ENCODE measurements at places on chromosomes 1 and 21. TPM values are rescaled to one million over a fixed set of nuclear protein-coding genes. Genes with fewer than 3 reads are reported as not detected.

ALX3 gene
- not detected for total RNA-seq

BRDT gene
- total RNA-seq: not detected

FCAMR gene
- total RNA-seq: not detected

KNCN gene
- total RNA-seq: not detected

LCE1D gene
- not detected for total RNA-seq

GNL2 gene
- 50.8 TPM for total RNA-seq

XKR8 gene
- 2.5 TPM for total RNA-seq

CCDC27 gene
- not detected for total RNA-seq

NBPF4 gene
- total RNA-seq: not detected

KRTAP12-2 gene
- not detected for total RNA-seq

FOXO6 gene
- total RNA-seq: not detected

CR1L gene
- not detected for total RNA-seq

TCEA3 gene
- 0.27 TPM for total RNA-seq

GJA9 gene
- not detected for total RNA-seq

CTSK gene
- total RNA-seq: 2.7 TPM

MCOLN2 gene
- 7.6 TPM for total RNA-seq

TCHH gene
- total RNA-seq: 0.03 TPM

CYP4A11 gene
- total RNA-seq: not detected

PCBP3 gene
- 24.2 TPM for total RNA-seq

CD48 gene
- not detected for total RNA-seq

AK4 gene
- total RNA-seq: 43.1 TPM

LAX1 gene
- not detected for total RNA-seq

SEMA6C gene
- 1.2 TPM for total RNA-seq

FAM110D gene
- not detected for total RNA-seq

UROD gene
- 89.2 TPM for total RNA-seq

TGFB2 gene
- total RNA-seq: 46.5 TPM

S100A2 gene
- total RNA-seq: 4.0 TPM

SPATA21 gene
- not detected for total RNA-seq

DISP3 gene
- total RNA-seq: 0.03 TPM

ADORA3 gene
- not detected for total RNA-seq

PIGK gene
- total RNA-seq: 61.7 TPM

PCP4L1 gene
- not detected for total RNA-seq

DNASE2B gene
- not detected for total RNA-seq

RIMKLA gene
- total RNA-seq: 2.7 TPM

PARK7 gene
- total RNA-seq: 230 TPM
